ENCODE measurements at places on chromosomes 5 and 9. TPM values are rescaled to one million over a fixed set of nuclear protein-coding genes. Genes with fewer than 3 reads are reported as not detected.

TLE1 gene
- 17.3 TPM for total RNA-seq

UBE2QL1 gene
- total RNA-seq = not detected

MZB1 gene
- total RNA-seq = 0.81 TPM

IRX4 gene
- total RNA-seq = 16.5 TPM

DDX4 gene
- total RNA-seq = not detected

GARIN3 gene
- total RNA-seq = not detected

DHX29 gene
- total RNA-seq = 24.3 TPM

CDX1 gene
- not detected for total RNA-seq

MARCOL gene
- not detected for total RNA-seq

GNA14 gene
- total RNA-seq = 0.25 TPM

CDC23 gene
- total RNA-seq = 40.0 TPM

ADAMTS16 gene
- total RNA-seq = 2.4 TPM

PITX1 gene
- total RNA-seq = 31.0 TPM

STARD4 gene
- total RNA-seq = 44.3 TPM

SNX24 gene
- 10.8 TPM for total RNA-seq

CCDC187 gene
- total RNA-seq = 4.6 TPM

ADAMTS12 gene
- 0.05 TPM for total RNA-seq

NUP188 gene
- total RNA-seq = 115 TPM

ERBIN gene
- 57.4 TPM for total RNA-seq

CER1 gene
- not detected for total RNA-seq

TMEM8B gene
- total RNA-seq = 7.2 TPM

IGFBPL1 gene
- total RNA-seq = not detected

TMEFF1 gene
- 3.3 TPM for total RNA-seq

LSM11 gene
- total RNA-seq = 6.2 TPM

BAAT gene
- total RNA-seq = 0.25 TPM

CCL21 gene
- total RNA-seq = 0.74 TPM

SNCAIP gene
- not detected for total RNA-seq

RPP25L gene
- total RNA-seq = 51.1 TPM

PLCXD3 gene
- not detected for total RNA-seq

FAM151B gene
- 1.2 TPM for total RNA-seq

ABLIM3 gene
- total RNA-seq = 14.3 TPM

IFNK gene
- not detected for total RNA-seq

CORO2A gene
- total RNA-seq = 5.7 TPM

GPR151 gene
- total RNA-seq = not detected

COL27A1 gene
- total RNA-seq = 12.0 TPM

SLC36A1 gene
- total RNA-seq = 7.4 TPM

IL9 gene
- not detected for total RNA-seq

FGF10 gene
- not detected for total RNA-seq

MRPL41 gene
- total RNA-seq = 69.5 TPM

PDZD2 gene
- 0.37 TPM for total RNA-seq

OR1Q1 gene
- not detected for total RNA-seq

STKLD1 gene
- total RNA-seq = 0.37 TPM

PFN3 gene
- total RNA-seq = not detected

CFAP77 gene
- 0.98 TPM for total RNA-seq

DBN1 gene
- total RNA-seq = 144 TPM

PCA3 gene
- not detected for total RNA-seq

NR2F1 gene
- total RNA-seq = 51.2 TPM

EIF4E1B gene
- total RNA-seq = 0.07 TPM

SHISAL2B gene
- total RNA-seq = not detected

BARX1 gene
- total RNA-seq = not detected

PCDHA4 gene
- total RNA-seq = not detected
